NCI-H2029 treated with DMSO at 0.1 percent for 48 hours (cell line): ENCODE measurements at places on chromosomes 7 and 10.

DNA sequence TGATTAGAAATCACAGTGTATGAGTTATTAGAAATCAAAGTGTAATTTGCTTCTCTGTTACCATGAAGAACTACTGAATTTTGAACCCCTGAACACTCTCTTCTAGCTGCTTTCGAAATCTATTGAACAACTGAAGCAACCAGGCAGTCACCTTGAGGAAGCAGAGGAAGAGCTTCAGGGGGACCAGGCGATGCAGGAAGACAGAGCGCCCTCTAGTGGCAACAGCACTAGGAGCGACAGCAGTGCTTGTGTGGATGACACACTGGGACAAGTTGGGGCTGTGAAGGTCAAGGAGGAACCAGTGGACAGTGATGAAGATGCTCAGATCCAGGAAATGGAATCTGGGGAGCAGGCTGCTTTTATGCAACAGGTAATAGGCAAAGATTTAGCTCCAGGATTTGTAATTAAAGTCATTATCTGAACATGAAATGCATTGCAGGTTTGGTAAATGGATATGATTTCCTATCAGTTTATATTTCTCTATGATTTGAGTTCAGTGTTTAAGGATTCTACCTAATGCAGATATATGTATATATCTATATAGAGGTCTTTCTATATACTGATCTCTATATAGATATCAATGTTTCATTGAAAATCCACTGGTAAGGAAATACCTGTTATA is 170.7 kb downstream of the HDAC9 start:
- peak; percentile 35 for DNase-seq

DNA sequence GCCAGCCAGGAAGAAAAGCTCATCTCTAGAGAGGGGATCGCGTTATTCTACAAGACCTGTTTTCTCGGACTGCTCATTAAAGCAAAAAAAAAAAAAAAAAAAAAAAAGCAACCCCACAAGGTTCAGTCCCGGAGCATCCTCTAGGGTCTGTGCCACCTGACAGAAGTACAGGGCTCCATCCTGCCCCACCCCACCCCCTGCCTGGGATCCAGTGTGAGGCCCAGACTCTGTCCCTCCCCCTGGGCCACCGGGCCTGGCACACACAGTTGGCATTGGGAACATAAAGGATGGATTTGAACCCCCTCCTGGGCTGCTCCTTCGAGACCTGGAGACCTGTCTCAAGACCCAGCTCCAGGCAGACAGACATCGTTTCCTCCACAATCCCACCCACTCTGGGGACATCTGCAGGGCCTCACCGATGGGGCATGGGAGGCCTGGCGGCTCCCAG is 688 bp downstream of the ORAI2 start:
- DNase-seq: no peak

- no peak for DNase-seq
These were observed 302.5 kb downstream of the ACTR3B start for GRCh38 chr7:153061910-153062528.

GRCh38 chr10:35058134-35058533 is 32.0 kb downstream of the CUL2 start:
- no peak for DNase-seq

DNA sequence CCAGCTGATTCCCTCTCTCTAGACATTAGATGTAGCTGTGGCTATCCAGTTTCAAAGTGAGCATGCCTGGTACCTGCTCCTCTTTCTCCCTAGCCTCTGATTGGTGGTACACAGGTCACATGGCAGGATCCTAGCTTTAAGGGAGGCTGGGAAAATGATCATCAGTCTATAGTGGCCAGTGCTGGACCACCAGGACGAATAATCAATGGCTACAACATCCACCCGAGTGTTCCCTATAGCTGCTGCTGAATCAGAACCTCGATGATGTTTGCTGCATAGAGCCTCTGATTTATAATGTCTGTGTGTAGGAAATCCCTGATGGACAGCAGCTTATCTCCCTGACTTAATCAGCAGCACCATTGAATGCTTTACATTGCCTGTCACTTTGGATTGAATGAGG is 28.9 kb upstream of the LMTK2 start:
- peak; percentile 23 for DNase-seq

DNA sequence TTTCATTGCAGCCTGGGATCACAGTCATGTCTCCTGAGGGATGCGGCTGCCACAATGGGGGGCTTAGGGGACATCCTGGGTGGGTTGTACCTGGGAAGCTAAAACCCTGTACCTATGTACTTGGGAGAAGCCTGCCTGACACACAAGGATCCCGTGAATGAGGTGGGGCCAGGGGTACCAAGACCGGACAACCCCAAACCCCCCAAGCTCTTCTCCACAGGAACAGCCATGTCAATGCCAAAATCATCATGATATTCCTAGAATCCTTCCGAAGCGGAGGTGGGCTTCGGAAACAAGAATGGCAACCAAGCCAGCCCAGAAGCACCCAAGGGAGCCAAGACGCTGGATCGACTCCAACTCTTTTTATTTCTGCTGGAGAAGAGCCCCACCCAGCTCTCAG is 260.3 kb upstream of the TCERG1L start:
- DNase-seq: no peak

GRCh38 chr7:90698616-90699015 is 102.5 kb downstream of the CDK14 start:
- no peak for DNase-seq

DNA sequence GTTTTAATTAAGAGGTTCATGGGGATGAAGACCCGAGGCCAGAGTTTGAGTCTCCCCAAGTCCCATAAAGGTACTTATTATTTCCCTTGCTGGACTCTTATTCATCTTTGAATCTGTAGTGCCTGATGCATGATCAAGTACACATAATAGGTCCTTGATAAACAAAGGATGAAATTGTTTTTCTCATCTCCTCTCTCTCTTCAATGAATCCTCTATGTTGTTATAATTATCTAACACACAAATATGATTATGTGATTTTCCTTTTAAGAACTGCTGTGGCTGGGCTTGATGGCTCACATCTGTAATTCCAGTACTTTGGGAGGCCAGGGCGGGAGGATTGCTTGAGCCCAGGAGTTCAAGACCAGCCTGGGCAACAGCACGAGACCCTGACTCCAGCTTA is 117.7 kb downstream of the BAMBI start:
- no peak for DNase-seq

- no peak for DNase-seq
These were observed 199.9 kb upstream of the GNAI1 start for GRCh38 chr7:79934727-79935126.

DNA sequence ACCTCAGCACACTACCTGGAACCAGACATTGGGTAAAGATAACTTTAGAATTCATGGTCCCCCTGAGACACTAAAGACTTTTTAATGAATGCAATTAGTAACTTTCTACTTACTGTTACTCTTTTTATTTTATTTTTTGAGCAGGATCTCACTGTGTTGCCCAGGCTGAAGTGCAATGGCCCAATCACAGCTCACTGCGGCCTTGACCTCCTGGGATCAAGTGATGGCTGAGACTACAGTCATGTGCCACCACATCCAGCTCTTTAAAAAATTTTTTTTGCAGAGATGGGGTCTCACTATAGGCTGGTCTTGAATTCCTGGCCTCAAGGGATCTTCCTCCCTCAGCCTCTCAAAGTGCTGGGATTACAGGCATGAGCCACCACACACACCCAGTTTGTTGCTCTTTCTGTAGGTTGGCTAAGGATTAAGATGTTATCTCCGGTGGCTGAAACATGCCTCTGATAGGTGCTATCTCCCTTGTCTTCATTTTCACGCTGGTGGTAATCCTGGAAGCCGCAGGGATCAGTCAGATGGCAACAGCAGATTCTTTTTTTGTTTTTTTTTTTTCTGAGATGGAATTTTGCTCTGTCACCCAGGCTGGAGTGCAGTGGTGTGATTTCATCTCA is 128.3 kb downstream of the TCF7L2 start:
- no peak for DNase-seq
